ENCODE measurements at places on chromosomes 7 and 10.

GRCh38 chr10:37733822-37734221 is 123.6 kb downstream of the ZNF248 start:
- DNase-seq: no peak

- no peak for DNase-seq
Observed at GRCh38 chr10:80410578-80411145, 2.3 kb downstream of the PRXL2A start.

- no peak for DNase-seq
Observed at GRCh38 chr10:72719941-72720592, 28.1 kb downstream of the MCU start.

DNA sequence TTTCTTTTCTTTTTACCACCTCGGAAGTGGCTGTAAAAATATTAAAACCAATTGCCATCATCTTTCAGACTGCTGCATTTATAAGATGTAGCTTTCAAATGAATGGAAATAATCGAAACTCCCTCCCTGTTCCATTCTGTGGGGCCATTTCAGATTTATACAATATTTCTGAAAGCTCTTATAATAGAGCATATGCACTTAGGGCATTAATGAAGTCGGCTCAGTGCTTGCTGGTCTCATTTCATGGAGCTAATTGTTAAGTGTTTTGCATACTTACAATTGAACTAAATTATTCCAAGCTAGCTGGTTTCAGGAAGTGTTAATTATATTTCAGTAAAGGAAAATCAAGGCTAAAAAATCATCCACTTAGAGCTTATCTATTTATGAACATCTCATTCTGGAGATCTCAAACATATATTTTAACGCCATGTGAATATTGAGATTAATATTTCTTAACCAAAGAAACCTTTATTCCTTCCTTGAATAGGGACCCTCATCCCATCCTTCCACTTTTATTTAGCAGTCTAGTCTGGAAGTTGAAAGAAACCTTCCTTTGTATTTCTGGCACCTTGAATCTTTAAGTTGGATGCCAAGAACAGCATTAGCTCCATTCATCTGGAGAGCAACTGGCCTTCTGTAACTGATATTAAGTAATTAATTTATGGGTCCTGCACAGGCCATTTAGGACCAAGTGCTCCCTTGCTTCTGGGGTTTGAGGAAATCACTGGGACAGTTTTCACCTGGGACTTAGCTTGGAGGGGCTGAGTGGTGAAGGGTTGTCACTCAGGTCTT is 45.1 kb downstream of the RPS24 start:
- no peak for DNase-seq

- DNase-seq: no peak
Observed at GRCh38 chr10:87064651-87065050, 30.0 kb downstream of the GLUD1 start.

DNA sequence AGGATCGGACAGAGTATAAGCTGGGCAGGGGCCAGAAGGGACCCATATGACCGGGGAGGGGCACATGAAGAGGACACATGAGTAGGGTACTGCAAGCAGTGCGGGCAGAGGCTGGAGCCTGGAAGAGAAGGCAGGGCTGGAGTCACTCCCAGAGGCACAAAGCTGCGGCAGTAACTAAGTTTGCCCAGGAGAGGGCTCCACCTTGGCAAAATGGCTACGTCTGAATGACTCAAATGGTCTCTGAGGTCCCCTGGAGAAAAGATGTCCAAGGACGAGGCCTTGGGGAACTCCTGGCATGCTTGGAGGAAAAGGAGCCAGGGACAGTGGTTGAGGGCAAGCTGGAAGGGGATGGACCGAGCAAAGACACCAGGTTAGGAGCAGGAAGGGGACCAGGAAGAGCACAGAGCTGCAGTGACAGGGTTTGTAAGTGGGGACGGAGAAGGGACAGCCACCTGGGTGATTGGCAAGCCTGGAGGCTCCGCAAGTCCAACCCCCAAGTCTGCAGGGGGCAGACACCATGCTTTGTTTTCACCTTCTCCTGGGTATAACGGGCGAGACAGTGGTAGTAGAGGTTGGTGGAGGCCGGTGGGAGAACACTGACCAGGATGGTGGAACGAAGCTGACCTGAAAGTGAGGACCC is 43.1 kb upstream of the LBX1 start:
- DNase-seq: peak; percentile 64

GRCh38 chr10:97714401-97715258 is 1.1 kb downstream of the MARVELD1 start:
- DNase-seq: peak; percentile 90

DNA sequence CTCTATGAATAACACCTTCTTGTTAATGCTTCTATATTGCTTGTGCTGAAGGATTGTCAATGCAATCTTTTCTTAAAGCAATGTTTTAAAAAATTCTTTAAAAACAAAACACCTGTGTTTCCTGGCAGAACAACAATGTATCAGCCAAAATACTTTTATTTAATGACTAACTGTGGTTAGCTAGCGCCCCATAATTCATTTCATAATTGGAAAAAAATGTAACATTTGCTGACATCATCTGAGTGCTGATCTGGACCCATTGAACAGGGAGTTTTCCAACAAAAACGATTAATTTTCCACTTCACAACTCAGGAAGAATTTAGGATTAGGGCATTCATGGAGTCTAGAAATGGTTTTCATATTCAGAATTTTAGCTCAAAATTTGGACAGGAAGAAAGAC is 137.6 kb upstream of the CDK6 start:
- DNase-seq: no peak

DNA sequence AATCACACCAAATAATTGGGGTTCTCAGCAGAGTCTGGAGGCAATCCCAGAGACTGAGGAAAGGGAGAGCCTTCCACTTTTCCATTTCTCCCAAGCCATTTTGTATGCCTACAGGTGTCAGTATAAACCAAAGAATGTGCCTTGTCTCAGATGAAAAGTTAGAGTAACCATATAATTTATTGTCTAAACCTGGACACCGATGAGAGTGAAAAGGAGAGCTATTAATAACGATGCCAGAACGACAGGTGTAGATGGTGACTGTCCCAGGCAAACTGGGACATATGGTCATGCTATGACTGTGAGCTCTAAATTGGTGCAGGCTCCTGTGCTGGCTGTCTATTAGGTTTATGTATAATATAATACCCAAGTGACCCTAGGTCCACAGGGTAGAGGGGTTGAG is 219.6 kb downstream of the ARHGAP12 start:
- DNase-seq: no peak

- DNase-seq: no peak
Observed at GRCh38 chr10:17609523-17610079, 7.6 kb downstream of the HACD1 start.

DNA sequence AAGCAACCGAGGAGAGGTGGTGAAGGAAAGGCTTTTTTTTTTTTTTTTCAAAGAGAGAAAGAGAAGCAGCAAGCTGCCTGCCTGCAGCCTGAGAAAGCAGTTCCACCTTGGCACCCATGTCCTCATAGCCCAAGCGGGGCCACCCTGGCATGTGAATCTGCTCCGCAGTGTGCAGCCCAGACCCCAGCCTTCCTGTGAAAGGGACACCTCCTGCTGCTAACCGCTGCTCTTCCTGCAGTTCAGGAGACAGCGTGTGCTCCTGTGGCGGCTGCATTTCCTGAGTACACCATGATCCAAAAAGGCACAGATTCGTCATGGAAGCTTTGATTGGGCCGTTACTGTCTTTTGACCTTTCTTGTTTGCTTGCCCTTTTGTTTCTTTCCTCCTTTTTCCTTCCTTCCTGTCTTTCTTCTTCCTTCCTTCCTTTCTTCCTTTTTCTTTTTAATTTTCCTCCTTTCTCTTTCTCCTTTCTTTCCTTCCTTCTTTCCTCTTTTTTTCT is 38.1 kb downstream of the IKZF1 start:
- no peak for DNase-seq

DNA sequence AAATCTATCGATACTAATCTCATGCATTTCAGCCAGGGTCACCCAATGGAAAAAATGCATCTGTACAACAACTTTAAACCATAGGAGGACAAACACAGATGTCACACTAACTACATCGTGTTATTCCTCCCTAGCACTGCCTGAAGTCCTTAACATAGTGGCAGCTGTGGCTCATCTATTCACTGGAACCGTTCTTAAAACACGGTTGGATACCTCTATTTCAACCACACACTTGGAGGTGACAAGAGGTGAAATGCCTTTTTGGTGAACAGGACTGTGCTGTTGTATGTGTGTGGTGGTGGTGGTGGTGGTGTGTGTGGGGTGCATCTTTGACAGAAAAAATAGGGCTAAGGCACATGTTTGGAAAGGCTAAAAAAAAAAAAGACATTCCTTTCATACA is 93.1 kb downstream of the NRP1 start:
- DNase-seq: no peak

DNA sequence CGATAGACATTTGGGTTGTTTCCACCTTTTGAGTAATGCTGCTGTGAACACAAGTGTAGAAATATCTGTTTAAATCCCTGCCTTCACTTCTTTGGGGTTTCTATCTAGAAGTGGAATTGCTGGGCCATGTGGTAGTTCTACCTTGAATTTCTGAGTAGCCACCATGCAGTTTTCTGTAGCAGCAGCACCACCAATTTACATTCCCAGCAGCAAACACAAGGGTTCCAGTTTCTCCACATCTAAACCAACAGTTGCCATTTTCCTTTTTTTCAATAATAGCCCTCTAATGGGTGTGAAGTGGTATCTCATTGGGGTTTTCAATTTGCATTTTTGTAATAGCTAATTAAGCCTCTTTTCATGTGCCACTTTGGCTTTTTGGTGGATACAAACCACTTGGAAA is 209.8 kb downstream of the CCDC3 start:
- no peak for DNase-seq

- no peak for DNase-seq
Observed at GRCh38 chr7:69597278-69598076, 798 bp upstream of the AUTS2 start.

DNA sequence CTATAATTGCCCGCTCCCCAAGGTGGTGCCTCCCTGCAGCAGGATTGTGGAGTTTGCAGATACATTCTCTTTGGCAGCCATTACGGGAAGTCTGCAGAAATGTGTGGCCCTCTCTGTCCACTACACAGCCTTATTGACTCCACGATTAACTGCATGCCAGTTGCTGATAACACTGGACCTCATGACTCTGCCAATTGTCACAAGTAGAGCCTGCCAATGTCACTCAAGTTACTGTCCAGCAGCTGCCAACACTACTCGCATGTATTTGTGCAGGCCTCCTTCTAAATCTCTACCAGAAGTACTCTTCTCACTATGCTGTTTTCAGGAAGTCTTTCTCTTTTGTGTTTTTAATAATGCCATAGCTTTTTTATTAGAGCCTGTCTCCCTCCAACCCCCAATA is 128.8 kb downstream of the PPP1R3A start:
- no peak for DNase-seq

DNA sequence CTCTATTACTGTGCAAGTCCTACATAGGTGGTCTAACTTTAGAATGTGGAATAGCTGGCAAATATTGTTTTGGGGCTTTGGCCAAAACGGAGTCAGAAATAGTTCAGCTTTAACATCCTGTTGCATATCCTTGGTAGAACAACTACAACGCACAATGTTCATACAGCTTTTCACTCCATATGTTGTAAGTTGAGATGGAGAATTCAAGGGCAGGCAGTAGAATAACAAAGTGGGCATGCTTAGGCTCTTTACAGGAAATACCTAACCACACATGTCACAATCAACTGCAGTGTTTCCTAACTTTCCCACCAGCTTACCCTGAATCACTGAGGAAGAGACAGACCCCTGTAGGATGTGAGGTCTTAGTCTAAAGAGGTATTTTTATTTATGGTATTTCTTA is 122.3 kb downstream of the PPP1R3A start:
- no peak for DNase-seq
